ENCODE measurements at places on chromosomes 7 and 10.
A peak's percentile ranks its signal among the peaks of the same experiment; 100 is the strongest.

- DNase-seq, result no peak
Observed at GRCh38 chr7:76016191-76016947, 22.0 kb upstream of the TMEM120A start.

GRCh38 chr7:146647445-146647844 lies 530.8 kb downstream of the CNTNAP2 start:
- no peak for DNase-seq

DNA sequence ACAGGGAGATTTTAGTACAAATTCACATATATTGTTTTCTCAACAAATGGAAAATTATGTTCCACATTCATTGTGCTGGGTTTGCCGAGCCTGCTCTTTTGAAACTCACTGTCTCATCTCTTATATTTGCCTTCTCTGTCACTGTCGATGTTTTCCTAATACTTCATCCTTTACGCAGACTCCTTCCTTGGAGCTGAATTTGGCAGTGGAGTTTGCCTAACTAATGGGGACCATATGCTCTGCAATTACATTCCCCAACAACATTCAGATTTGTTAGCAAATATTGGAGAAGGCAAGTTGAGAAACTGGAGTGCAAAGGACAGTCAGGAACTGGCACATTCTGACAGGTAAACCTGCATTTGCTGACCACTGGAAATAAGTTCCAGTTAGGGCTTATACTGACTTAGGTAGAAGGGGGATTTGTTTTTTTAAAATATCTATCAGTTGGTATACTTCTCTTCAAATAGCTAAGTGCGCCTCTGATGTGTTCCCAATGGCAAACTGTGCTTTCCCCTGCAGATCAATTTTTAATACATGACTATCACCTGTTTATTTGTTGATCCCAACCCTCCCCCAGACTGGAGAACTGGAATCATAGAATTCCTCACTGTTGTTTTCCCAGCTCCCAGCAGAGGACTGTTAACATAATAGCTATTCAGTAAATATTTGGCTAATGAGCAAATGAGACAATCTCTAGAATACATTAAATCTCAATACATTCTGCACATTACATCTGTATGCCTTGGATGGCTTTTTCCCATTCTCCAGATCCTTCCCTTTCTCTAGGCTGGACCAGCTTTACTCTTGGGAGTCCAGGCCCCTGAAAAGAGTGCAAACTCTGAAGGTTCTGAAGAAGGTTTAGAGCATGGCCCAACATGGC lies 769.3 kb downstream of the KCNMA1 start:
- no peak for DNase-seq

GRCh38 chr10:96930469-96930868 lies 98.4 kb downstream of the LCOR start:
- no peak for DNase-seq

DNA sequence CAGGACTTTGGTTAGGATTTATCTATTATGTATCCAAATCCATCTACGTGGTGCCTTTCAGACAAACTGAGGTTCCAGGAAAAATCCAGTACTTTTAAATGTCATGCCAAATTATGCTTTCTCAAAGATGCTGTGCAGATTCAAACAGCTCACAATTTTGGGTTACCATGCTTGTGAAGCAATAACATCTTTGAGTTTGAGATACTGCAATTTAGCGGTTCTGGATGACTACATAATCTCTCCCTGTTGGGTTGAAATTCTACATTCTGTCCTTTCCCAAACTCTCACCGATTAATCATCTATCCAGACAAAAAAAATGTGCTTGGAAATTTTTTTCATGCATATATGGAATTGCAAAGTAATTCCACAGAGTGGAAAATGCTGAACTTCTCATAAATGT lies 3.5 kb downstream of the RHOBTB1 start:
- no peak for DNase-seq

DNA sequence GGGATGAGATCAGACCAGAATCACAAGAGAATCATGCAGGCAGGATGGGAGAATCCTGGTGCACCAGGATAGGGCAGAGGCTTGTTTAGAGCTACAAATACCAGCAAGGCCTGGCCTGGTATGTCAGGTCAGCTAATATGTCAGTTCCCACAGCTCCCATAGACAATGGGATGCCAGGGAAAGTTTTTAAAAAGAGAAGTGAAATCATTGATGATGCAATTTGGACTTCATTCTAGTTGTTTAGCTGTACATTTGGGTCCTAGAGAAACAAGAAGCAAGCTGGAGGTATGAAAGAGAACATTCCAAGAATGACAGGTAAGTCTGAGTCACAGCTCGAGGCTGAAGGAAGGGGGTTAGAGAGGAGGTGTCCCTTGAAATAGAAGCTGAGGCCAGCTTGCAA lies 45.2 kb downstream of the GPR141 start:
- no peak for DNase-seq

DNA sequence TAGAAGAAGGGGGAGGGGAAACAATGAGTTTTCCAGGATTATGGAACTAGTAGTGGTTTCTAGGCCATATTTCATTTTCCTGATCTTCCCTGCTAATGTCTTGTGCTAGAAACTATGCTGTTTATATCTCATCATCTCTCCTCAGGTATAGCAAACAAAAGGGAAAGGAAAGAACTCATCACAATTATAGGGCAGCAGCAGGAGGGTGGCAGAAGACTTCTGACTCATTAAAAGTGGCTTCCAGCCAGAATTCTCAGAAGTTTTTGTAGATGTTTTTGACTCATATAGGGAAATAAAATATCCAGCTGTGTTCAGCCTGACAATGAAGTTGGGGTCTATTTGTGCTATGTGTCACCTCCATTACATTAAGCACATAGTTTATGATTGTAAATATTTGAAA lies 6.5 kb downstream of the AHR start:
- DNase-seq, result no peak

DNA sequence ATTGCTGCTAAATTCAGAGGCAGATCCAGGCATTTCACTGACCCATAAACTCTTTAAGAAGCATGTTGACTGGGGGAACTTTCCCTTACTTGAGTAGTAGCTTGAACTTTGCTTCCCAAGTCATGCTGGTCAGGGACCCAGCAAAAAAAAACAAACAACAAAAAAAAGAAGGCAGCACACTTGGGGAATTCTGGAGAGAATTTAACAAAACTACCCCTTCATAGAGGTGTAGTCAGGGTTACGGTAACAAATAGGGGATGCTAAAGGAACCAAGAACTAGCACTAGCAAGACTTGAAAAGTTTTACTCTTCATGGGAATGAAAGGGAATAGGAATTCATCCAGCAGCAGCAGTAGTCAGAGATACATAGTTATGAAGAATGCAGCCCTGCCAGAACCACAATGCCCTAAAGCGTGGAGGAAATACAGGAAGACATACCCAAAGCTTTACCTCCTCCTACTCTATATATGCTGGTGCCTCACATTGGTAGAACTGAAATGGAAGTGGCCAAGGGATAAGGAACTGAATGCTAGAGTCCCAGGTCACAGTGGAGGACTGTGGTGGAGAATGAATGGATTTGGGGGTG lies 67.3 kb downstream of the PHYHIPL start:
- no peak for DNase-seq

- DNase-seq, result no peak
Observed at GRCh38 chr7:28551331-28551730, 139.0 kb downstream of the CREB5 start.

- DNase-seq, result no peak
Observed at GRCh38 chr10:92080244-92080643, 156.7 kb downstream of the BTAF1 start.

DNA sequence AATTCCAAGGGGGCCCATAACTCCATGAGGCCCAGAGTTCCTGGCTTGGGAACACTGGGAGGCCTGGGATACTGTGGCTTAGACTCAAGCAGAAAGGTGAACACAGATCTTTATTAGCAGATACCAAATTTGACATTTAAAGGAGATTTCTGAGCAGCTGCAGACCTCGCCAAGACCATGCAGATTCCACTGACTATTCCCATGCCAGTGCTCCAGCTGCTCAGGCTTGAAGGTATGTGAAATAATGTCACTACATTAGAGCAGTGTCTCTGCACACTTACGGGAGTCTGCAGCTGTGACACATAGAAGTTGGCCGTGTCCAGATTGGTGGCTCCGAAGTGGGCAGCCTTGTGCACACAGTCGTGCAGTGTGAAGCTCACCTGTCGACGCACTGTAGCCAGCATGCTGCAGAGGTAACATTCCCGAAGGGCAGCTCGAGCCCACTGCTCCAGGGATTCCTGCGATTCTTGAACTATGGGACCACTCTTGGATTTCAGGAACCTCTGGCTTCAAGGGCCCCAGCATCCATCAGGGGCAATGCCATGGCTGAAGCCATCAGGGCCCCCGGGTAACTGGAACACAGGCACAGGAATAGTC lies 46.1 kb downstream of the SEPTIN7 start:
- DNase-seq, result no peak

GRCh38 chr10:30088178-30088577 lies 28.8 kb upstream of the JCAD start:
- DNase-seq, result no peak

- no peak for DNase-seq
Observed at GRCh38 chr10:91541481-91541880, 91.4 kb downstream of the PPP1R3C start.

- no peak for DNase-seq
Observed at GRCh38 chr7:101288439-101288838, 33.2 kb downstream of the IFT22 start.

GRCh38 chr7:151742713-151743480 lies 134.0 kb downstream of the PRKAG2 start:
- DNase-seq, result no peak

DNA sequence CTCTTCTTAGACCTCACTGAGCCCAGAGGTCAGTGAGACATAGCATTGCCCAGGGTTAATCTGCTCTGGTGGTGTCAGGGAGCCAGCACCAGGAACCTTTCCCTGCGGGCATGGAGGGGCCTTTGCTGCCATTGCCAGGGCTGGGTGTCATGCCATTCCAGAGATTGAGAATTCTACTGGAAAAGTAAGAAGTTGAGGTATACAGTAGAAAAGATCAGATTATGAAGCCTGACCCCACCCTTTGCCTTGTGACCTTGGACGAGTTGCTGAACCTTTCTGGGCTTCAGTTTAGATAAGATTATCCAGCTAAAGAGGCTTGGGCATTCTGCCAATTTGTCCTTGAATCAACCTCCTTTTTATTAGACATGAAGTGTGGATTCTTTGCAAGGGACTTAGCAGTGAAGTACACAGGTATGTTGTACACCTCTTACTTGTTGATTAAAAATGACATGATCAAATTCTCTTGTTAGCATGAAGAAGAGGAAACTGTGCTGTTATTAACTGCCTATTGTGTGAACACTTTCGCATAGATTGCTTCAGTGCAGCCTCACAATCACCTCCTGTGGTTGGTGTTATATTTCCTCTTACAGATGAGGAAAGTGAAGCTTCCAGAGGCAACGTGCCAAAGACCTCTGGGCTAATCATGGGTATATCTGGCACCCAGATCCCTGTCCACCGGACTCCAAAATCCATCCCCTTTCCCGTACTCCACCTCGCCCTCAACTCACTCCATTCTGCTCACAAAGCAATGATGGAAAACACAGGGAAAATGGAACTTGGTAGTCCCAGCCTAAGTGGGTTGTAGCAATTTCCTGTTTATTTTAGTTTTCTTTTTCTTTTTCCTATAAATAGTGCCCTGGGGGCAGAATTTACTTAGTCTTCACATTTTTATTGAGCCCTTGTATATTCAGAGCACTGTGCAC lies 151.3 kb downstream of the CAMK1D start:
- DNase-seq, result no peak

GRCh38 chr7:75642810-75643486 lies 95.8 kb downstream of the HIP1 start:
- peak; percentile 24 for DNase-seq

DNA sequence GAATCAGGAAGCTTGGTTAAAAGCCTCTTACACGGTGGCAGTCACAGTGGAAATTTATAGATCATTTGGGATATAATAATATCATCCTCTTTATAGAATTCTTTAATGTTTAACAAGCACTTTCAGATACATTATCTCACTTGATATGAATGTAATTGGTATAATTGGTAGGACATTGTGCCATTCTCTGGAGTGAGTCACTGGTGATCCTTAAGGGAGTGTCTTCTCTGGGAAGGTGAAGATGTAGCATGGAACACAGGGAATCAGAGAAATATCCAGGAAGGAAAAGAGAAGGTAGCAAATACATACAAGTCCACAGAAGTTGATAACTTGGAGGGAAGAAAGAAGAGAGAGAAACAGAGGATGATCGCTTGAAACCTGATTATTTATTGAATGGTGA lies 9.8 kb downstream of the PTPRZ1 start:
- no peak for DNase-seq

- no peak for DNase-seq
Observed at GRCh38 chr7:70132226-70132851, 534.1 kb downstream of the AUTS2 start.

- DNase-seq, result no peak
Observed at GRCh38 chr10:122981066-122981464, 864 bp downstream of the PSTK start.

GRCh38 chr7:4792537-4793126 lies 17.2 kb downstream of the AP5Z1 start:
- DNase-seq, result no peak

DNA sequence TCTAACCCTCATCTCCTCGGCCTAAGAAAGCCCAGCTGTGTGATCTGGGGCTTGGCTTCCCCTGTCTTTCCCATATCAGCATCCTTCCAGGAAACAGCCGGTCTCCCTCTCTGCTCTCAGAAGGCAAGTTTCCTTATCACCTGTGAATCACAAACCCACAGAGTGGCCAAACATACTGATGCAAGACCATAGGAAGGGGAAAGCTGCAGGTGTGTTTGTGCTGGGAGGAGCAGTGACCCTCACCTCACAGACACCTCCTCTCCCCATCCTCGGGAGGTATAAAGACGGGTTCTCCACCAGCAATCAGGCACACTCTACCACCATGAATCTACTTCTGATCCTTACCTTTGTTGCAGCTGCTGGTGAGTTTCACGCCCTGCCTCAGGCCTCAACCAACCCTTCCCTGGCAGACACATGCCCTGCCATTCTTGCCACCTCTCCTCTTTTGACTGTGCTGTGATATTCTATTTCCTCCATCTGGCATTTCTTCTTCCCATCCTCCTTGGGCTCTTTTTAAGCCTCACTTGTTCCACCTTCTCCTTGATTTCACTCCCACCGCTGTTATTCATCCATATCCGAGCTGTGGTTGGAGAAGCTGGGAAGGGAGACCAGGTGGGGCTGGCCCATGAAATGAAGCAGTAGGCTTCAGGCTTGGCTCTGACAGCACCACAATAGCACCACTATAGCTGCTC lies at the start of gene PRSS2:
Gene PRSS2 (plus strand): TSS at position 310 of the 692 bp plus-strand sequence. CDS start 13 bp downstream, at position 323.
- no peak for DNase-seq

DNA sequence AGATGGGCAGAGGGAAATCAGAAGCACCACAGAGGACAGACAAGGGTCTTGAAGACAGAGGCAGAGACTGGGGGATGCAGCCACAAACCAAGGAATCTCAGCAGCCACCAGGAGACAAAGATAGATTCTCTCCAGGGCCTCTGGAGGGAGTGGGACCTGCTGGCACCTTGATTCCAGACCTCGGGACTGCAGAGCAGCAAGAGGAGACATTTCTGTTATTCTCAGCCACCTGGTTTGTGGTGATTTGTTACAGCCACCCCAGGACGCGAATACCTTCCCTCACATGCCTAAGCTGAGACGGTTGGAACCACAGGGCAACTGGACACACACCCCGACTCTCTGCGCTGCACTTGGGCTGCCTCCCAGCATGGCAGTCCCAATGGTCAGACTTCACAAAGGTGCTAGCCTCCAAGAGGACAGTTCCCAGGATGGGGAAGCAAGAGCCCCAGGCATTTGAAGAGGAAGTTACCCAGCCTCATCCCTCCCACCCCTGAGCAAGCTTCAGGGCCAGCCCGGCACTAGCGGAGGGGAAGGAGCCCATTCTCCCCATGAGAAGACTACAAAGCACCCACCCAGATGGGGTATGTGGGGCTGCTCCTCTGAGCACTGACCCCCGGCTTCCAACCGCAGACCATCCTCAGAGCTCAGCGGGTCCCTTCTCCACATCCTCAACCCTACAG lies 104.6 kb upstream of the INSIG1 start:
- no peak for DNase-seq
